ENCODE measurements at places on chromosomes 2 and 18. TPM values are rescaled to one million over a fixed set of nuclear protein-coding genes. Genes with fewer than 3 reads are reported as not detected.

GRCh38 chr2:98708396-98709186 is 22.3 kb downstream of the MGAT4A start:
- no peak for DNase-seq

DNA sequence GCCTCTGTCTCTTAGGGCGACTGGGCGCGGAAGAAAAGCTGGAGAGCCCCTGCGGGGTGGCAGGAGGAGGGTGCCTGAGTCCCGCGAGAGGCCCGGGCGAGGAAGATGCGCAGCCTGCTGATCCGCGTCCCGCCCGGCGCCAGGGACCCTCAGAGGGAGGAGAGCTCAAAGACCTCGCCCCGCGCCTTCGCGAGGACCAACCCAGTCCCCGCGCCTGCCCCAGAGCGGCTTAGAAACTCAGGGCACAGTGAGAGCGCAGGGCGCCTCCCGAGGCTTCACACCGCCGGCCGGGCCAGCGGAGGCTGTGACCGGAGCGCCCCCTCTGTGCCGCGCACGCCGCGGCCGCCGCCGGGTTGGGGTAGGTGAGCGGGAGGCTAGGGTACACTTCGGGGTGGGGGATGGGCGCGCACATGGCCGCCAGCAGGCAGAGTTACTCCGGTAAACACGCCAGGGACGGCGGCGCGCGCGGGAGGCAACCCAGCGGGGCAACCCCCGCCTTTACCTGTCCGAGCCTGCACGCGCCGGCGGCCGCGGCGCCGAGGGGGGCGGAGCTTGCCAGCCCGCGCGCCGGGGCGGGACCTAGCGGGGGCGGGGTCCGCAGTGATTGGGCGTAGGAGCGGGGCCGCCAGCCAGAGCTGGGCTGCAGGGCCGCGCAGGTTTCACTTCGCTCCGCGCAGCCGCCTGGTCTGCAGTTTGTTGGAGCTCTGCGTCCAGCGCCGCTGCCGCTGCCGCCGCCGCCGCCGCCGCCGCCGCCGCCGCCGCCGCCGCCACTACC is at the start of gene BCL2L11:
Gene BCL2L11 (plus strand): TSS at position 662 of the 775 bp plus-strand sequence. CDS start 2,832 bp downstream, outside the sequence.
- peak; percentile 94 for DNase-seq

DNA sequence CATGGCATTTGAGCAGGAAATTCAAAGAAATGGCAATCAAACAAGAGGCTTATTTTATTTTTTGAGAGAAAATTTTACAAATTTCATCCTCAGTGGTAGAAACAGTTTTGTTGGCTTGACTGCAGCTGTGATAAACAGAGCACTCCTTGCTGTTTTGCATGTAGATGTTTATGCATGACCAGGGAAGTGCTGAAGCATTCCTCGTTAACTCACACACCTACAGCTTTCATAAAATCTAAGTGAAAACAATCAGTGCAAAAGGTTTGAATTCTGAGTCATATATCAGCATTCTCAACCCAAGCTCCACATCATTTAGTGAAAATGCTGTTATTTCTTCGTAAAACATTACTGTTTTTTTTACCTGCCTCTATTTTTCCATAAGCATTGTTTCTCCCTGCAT is 146.6 kb upstream of the CCDC68 start:
- DNase-seq: no peak

DNA sequence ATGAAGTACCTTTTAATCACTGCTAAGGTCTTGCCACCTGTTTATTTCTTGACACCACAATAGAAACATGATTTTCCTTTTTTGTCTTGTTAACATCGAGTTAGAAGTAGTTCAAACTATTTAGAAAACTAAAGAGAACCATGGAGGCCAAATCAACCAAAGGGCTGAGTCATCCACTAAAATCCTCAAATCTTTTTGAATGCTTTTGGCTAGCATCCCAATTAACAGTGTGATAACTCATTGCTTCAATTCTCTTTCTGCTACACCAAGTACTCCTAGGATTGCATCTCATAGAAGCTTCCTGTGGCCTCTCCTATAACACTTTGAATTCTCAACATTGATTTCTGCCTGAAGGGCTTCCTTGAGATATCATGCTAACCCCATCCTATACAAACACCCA is 159.9 kb upstream of the MMADHC start:
- DNase-seq: no peak

DNA sequence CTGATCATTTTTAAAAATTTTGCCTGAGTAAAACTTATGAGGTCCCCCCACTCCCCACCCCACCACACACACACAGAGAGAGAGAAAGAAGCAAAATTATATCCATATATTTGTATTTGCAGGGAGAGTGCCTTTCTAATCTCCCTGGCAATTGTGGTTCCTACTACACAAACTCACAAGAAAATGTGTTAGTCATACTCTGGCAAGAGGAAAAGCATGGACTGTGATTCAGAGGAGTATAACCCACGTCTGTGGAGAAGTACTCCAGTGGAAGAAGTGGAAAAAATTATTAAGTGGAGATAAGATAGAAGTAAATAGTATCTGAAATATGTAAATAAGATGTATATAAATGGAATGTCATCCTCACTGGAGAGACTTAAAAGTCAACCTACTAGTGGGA is 114.0 kb downstream of the DSEL start:
- DNase-seq: no peak

Gene PRSS56
- 0.87 TPM for total RNA-seq

DNA sequence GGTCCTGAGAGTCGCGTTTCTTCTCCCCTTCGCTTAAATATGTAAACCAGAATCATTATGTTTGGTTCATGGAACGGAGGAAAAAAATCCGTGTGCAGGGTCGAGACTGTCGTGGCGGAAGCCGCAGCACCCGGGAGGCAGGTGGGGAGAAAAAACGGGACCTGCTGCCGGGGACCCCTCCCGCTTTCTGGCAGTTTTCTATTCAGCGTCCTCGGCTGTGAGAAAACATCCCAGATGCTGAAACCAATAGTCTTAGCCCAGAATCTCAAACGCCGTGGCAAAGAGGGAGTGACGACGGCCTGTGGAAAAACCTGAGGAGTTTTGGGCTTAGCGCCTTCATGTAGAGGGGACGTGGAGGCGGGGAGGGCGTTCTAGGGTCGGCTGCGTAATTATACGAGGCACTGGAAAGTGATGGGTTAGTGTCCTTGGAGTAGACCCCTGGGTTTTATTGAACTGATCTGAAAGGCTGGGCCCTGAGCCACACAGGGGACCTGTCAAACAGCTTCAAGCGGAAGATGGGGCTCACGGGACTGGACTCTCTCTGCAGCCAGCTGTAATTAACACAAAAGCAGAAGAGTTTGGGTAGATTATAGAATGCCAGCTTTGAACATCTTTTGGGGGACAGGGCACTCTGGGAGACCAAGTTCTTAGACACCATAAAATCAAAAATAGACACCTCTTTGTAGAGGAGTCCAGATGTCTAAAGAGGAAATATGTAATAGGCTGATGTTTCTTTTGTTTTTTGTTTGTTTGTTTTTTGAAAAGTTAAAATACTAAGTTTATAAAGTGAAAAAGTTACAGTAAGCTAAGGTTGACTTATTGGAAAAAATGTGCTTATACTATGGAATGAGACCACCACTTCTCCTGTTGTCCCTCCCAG is 834 bp upstream of the BUB1 start:
- peak; percentile 57 for DNase-seq

DNA sequence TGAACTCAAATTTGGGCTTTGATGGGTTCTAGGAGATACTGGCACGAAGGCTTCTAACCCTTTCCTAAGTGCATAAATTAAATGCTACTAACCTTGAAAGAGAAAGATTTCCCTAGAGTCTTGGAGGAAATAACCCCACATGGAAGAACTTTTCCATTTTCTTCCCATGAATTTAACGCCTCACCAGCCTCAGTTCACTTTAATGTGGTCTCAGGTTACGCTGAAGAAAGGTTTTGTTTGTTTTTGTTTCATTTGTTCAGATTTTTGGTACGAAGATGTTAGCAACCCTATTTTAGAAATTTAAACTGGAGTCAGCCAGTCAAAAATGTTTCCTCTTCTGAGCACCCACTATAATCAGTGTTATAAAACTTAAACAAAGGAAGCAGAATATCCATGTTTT is 30.7 kb downstream of the METTL4 start:
- no peak for DNase-seq

GRCh38 chr2:104977958-104978357 is 59.9 kb upstream of the MRPS9 start:
- no peak for DNase-seq

- DNase-seq: no peak
Observed at GRCh38 chr2:237865623-237866041, 6.2 kb downstream of the RAMP1 start.

Gene RIT2
- total RNA-seq: not detected

DNA sequence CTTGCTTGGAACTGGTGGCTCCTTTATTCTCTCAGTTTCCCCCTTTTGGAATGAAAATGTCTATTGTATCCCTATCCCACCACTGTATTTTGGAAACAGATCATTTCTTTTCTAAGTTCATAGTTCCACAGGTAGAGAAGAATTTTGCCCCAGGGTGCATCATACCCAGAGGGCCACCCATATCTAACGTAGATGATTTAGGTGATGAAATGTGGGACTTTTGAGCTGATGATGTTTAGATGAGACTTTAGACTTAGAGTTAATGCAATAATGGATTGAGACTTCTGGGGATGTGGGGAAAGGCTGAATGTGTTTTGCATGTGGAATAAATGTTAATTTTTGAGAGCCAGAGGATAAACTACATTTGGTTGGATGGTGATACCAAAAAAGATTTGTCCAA is 107.9 kb upstream of the CYP26B1 start:
- no peak for DNase-seq

GRCh38 chr2:126244937-126245336 is 411.0 kb upstream of the GYPC start:
- DNase-seq: peak; percentile 83

Gene COL6A3
- total RNA-seq: 35.1 TPM

DNA sequence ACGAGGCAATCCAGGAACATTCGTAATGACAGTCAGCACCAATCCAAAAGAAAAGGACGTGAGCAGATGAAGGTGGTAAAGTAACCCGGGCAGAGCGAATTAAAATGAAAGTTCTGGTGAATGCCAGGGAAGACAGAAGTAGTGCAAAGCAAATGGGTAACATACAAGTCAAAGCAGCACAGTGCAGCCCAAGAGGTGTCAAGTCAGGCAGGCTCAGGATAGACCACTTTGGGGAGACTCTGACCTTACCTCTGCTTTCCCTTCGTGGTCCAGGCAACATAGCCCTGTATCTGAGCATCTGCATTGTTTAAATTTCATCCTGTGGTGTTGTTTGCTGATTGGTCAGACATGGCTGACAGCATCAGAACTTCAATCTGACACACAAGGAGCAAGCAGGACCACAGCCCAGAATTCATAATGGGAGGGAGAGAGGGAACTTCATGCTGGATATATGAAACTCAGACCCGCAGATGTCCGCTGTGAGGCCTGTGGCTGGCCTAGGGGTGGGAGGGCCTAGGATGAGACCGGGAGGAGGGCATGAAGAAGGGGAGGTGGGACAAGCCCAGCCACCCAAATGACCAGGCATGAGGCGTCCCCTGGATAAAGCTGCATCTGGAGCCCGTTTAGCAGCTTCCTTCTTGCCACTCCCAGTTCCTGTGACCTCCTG is 285.7 kb downstream of the TCF4 start:
- DNase-seq: no peak

All from testis (tissue), 5 donors.